EL (cell line): ENCODE measurements at places on chromosomes 6 and 20.

DNA sequence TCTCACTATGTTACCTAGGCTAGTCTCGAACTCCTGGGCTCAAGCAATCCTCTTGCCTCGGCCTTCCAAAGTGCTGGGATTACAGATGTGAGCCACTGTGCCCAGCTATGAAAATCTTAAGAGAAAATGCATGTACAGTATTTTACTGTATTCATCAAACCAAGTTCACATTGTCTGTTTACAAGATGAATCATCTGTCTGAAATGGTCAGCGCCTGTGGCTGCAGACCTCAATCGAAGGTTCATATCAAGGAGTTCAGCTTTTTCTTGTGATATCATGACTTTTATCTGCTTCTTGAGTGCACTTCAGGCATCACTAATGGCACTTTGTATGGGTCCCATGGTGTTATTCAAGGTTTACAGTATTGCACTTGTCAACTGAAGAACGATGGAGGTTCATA lies 155.1 kb downstream of the SLC16A10 start:
- DNase-seq = peak; percentile 77

GRCh38 chr6:62393608-62394007 lies 107.6 kb upstream of the KHDRBS2 start:
- DNase-seq = no peak

DNA sequence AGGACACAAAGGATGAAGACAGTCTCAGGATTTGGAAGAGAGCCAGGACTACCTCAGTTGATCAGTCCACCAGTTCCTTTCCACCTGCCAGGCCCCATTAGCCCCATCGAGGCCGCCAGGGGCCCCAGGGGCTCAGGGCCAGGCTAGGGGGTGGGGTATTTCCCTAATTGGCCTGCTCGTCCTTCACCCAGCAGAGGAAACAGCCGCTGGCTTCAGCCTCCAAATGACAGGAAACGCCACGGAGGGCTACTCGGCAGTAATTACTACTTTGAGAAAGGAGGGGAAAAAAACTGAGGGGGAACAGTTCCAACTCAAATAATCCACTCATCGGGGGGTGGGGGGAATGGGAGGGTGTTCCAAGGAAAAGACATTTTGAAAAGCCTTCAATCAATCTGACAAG lies 42.7 kb downstream of the MAFB start:
- no peak for DNase-seq

GRCh38 chr6:5958921-5959320 lies 47.8 kb downstream of the NRN1 start:
- no peak for DNase-seq

DNA sequence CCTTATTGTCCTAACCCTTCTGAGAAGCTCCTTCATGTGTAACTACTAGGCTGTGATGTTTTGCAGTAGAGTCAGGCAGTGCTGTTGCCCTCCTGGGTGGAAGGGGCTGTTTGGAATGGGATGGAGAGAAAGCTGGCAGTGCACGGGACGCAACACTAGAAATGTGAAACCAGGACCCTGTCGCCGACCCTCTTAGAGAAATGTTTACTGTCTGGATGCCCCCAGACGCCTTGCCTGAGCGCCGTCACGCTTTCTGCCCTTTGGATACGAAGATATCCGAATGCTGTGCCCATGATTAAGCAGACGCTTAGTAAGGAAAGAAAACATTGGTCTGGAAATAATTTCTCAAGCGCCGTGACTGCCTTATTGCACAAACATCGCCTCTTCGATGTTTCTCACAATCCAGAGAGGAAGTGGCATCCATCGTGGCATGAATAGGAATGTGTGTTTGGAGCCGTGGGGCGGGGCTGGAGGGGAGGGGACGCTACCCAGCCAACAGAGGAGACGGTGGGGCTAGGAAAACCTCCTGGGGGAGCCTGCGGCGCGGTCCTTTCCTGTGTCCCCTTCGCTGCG lies 661 bp upstream of the PPP1R14C start:
- DNase-seq = peak; percentile 36

GRCh38 chr6:2970753-2971419 lies 481 bp downstream of the SERPINB6 start:
- peak; percentile 64 for DNase-seq

DNA sequence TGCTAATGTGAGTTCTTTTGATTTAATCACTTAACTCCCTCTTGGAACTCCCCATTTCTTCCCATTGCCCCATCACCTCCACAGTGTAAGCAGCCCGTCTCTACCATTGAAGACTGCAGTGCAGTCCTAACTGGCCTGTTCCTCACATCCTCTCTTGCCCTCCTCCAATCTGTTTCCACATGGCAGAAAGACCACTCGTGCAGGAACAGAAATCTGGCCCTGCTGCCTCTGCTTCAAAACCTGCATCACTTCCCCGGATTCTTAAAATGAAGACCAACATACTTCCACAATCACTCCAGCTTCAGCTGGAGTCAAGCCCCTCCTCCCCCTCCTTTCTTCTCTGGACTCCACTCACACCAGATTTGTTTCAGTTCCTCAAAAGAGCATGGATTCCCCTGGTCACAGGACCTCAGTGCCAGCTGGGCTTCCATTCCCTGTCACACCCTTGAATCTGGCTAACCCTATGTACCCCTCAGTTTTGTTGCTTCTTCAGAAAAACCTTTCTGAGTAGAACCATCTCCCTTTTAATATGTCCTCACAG lies 802.3 kb downstream of the MAFB start:
- no peak for DNase-seq

DNA sequence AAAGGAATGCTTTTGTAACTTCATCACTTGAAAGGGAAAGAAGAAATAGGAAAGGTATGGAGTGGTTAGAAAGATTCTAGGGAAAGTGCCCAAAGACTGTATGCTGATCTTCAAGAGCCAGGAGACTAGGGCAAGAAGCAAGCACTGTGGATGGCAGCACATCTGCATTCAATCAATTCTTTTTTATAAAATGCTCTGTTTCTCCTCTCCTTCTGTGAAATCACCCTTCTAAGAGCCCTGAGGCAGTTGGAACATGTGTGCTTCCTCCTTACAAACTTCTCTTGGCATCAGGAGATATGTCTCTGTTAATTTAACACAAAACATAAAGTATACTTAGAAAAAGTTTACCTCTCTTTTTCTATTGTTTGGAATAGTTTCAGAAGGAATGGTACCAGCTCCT lies 1162.2 kb upstream of the GJE1 start:
- peak; percentile 48 for DNase-seq

DNA sequence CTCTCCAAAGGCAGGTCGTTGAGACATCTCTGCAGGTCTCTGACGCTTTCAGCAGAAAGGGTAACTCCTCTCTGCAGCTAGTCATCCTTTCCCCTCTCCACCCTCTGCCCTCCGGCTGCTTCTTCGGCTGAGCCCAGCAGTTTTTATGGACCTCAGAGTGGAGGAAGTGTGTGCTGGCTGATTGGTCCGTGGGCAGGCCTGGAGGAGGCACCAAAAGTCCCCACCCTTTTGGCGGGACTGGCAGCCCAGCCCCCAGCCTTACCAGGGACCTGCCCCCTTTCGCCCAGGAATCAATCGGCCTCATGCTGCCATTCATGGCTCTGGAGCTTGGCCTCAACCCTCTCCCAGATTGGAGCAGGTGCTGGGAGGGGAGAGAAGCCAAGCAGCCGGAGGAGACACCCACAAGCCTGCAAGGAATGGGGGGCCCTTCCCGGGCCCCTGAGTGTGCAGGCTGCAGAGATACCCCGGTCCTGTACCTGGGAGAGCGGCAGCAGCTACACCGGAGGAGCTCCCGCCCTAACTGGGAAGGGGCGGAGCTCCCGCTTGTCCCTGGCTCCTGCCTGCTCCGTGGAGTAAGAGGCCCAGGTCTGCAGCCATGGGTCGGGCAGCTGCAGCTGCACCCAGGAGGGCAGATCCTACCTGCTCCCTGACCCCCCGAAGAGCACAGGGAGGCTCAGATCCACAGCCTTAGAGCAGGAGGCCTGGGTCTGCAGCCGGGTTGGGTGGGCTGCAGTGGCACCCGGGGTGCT lies 170.3 kb upstream of the SOX4 start:
- no peak for DNase-seq

DNA sequence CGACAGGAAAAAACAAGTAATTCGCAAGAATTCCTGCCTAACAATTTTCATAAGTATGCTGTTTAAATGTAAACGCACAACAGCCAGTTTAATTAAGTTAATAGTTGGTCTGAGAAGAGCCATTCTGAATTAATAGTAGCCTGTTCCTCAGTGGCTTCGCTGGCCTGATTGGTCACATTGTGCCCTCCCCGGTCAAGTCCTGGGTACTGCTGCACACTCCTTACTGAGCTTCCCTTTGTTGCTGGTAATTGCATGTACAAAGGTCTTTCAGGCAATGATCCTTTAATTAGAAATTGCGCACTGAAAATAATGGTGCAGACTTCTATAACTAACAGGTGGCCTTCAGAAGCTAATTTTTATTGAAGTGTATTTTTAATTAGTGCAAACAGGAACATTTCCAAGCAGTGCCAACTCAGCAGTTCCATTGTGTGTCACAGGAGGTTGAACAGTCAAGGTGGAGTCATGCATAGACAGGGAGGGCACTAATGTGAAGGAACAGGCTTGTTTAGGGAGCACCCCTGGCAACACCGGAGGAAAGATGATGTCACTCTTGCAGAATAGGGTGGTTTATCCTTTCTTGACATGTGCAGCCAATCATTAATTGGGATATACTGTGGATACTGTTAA lies 92.6 kb upstream of the SLC22A23 start:
- DNase-seq = no peak

DNA sequence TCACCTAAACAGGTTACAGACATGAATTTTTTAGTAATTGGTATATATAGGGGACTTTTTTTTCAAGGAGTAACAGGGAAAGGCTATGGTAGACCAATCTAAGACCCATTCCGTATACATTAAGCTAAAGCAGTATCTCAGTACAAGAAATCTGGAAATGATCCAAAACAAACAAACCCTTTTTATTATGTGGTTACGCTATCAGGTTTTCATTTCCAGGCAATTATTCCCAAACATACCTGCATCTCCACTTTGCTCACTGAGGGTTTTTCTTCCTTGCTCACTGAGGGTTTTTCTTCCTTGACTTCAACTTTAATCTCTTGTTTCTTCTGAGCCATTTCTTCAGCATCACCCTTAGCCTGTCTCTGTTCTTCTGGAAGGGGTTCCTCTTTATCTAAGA lies 107.3 kb downstream of the EPB41L2 start:
- no peak for DNase-seq

DNA sequence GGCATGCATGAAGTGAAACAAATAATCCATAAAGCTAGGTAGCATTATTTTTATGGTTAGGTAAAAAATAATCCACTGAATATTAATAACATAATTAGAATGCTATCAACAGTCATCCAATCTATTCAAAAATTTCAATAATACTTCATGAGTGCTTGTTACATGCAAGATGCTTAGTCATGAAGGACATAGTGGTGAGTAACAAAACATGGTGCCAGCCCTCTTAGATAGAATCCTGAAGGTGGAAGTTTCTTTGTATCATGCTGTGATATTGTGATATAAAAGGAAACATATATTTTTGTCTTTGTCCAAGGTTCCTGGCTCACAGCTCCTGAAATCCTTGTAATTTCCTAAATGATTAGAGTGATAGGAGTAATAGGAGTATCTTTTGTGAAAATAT lies 14.9 kb downstream of the RCAN2 start:
- no peak for DNase-seq

DNA sequence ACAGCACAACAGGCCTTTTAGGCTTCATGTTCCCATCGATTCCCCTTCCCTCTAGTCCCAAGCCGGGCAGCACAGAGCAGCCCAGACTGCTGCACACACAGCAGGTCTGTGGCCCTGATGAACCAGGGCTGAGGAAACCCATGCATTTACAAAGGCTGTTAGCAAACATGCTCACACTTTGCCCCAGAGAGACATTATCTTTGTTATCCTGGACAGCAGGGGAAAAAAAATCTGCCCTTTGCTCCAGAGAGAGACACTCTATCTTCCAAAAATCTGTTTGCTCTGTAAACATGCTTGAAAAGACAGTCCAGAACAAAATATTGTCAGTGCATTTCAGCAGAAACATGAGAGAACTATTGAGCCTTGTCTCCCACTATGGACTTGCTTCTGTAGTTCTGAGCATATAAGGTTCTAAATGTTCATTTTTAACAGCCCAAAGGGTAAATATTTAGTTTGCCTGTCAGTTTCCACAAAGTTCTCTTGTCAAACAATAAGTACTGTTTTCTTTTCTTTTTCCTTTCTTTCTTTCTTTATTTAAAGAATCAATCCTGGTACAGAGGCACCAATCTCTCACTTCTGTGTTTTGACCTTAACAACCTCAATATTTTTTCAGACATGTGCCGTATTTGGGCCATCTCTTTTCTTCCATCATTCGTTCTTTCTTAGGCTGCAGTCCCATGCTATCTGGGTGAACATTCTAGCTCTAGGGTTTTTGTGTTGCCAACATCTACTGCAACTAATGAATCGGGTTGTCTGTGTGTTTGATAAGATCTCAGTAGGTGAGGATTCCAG lies 468.0 kb downstream of the EPM2A start:
- DNase-seq = no peak

DNA sequence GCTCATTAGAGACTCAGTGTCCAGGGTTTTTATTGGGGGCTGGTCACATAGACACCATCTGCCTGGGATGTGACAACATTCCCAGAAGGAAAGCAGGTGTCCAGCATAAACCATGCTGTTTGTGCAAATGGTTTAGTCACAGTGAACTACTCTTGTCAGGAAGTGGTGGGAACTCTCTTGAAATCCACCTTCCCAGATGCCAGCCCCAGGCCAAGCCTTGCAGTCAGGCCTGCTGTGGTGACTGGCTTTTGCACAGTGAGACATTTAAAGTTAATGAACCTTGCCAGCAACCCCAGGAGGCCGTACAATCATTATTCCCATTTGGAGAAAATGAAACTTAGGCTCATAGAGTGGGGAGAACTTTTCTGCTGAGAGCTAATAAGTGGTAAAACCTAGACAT lies 242.5 kb upstream of the KCNG1 start:
- no peak for DNase-seq

DNA sequence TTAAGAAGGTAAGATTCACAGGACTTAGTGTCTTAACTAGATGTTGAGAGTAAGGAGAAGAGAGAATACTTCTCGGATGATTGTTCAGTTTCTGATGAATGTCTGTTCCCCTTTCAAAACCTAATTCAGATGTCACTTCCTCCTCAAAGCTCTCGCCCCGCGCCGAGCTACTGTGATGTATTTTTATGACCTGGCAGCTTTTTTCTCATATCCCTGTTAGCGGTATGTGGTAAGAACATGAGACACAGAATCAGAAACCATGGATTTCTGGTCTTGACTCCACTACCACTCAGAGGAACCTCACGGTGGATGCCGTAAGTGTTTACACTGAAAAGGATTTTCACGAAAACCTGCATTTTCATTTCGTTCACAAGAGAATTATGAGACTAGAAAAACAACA lies 48.4 kb downstream of the CEP43 start:
- DNase-seq = no peak

DNA sequence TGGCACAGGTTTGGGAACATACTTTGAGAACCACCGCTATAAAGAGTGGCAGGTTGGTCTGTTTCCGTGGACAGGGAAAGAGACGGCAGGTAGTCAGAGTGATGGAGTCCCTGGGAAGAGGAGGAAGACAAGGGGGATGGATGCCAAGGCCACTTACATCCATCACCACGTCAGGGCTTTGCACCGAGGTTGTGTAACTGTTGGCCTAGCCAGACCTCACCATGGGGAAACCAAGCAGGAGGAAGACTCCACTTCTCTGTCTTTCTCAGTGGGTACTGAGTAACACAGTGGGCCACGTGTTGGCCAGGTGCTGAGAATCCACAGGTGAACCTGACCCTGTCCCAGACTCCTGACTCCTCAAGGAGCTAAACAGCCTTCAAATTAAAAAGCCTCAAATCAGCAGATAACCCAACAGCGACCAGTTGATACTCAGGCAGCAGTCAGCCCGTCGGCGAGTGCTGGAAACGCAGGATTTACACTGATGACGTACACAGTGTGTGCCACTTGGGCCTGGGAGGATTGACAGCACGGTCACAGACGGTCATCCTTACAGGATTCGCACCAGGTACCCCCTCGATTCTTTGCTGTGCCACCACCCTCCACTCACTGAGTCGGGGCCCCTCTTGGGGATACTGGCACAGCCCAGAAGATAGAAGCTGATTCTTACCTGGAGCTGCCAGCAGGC lies 134.6 kb upstream of the SNX9 start:
- DNase-seq = no peak
